ENCODE measurements at places on chromosomes 12 and 14.

GRCh38 chr14:28731358-28731757, 35.2 kb upstream of the FOXG1 start:
- DNase-seq = no peak

- peak; percentile 32 for DNase-seq
Measured at GRCh38 chr14:38065106-38065762, 142.5 kb upstream of the SSTR1 start.

DNA sequence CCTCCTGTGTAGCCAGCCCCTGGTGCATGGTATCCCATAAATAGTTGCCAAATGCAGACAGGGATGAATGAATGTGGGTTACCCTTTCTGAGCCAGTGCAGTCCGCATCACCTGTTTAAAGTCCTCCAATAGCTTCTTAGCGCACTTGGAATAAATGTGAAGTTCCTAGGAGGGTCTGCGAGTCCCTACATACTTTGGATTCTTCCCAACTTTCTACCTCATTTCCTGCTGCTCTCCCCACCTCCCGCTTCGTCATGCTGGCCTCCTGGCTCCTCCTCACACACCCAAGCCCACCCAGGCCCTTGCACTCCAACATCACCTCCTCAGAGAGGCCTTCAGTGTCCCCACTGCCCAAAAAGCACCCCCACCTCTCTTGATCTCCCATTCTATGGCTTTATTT, 17.7 kb downstream of the RFX4 start:
- DNase-seq = no peak

- no peak for DNase-seq
Measured at GRCh38 chr12:32870716-32871115, 25.9 kb downstream of the PKP2 start.

GRCh38 chr14:70920608-70921007, 13.3 kb downstream of the PCNX1 start:
- DNase-seq = no peak

DNA sequence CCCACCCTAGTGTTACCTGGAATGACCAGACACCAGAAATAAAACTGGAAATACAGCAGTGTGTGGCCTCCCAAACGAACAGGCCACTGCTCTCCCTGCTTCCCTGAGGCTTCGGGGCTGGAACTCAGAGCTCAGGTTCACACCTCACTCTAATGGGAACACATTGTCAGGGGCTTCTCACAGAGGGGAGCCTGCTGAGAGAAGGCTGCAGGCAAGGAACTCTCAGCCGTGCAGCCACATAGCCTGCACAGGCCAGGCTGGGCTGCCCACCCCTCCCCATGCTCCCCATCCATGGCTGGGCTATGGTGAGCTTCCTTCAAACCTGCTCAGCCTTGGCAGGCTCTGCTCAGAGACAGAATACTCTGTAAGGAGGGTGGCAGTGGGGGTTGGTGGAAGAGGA, 302.5 kb downstream of the EMP1 start:
- no peak for DNase-seq

DNA sequence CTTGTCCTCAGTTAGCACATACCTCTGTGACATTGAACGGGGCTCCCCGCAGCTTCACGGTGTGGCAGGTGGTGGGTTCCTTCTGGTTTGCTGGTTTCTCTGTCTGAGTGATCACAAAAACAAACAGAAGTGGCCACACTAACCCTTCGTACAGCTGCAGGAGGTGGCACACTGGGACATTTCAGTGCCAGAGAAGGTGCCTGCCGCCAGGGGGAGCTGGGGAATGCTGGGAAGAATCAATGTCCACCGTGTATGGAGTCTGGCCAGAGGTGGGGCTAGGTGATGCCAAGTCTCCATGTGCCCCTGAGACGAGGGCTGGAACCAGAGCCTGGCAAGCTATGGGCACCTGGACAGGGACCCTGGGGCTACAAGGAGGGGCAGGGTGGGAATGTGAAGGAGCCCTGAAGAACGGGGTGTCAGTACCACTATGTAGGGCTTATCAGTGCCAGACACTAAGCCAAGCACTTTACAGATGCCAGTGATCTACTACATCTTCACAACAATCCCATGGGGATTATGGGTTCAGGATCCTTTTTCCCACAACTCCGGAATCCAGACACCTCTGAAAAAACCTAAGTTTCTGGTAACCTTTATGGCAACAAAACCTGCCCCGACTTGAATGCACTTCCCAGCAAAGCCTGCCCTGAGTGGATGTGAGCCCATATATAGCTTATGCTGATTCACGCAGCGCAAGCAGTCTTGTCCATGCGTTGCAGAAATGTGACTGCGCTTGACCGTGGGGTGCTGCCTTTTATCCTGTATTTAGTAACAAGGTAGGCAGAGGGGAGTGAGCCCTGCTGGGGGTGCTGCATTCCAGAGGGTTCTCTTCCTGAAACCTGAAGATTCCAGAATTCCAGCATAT, 10.8 kb downstream of the RBM19 start:
- DNase-seq = no peak

GRCh38 chr12:42125388-42125767, 19.3 kb downstream of the GXYLT1 start:
- DNase-seq = no peak

- DNase-seq = no peak
Measured at GRCh38 chr12:27517546-27517945, 6.5 kb upstream of the PPFIBP1 start.

- no peak for DNase-seq
Measured at GRCh38 chr12:76883811-76884210, 5.0 kb upstream of the CSRP2 start.

- peak; percentile 41 for DNase-seq
Measured at GRCh38 chr12:69239922-69240630, 707 bp downstream of the CPSF6 start.

- DNase-seq = no peak
Measured at GRCh38 chr12:73180734-73181133, 908.6 kb downstream of the TRHDE start.

DNA sequence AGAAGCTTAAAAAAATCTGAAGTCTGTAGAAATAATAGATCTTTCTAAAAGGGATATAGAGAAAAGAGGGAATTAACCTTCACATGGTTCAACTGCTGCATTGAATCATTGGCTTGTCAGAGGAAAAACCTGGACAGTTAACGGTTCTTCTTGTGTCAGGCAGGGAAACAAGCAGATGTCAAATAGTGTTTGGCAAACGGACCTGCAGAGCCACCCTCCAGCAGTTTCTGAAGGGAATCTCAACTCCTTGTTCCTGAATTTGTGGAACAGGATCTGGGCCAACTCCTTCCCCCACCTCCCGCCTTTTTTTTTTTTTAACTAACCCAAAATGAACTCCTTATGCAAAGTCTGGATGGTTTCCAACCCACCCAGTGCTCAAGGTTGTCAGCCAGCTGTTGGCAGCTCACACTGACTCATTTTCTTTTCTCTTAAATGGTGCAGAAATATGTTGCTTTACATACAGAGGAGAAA, 187.3 kb downstream of the CAND1 start:
- DNase-seq = no peak

GRCh38 chr12:6970096-6970527, 352 bp downstream of the PHB2 start:
- DNase-seq = no peak

- no peak for DNase-seq
Measured at GRCh38 chr12:6394398-6394797, 10.4 kb downstream of the LTBR start.

GRCh38 chr12:125540580-125541204, 475.5 kb downstream of the AACS start:
- DNase-seq = no peak

- no peak for DNase-seq
Measured at GRCh38 chr14:21043974-21044618, 1.9 kb downstream of the RNASE7 start.

DNA sequence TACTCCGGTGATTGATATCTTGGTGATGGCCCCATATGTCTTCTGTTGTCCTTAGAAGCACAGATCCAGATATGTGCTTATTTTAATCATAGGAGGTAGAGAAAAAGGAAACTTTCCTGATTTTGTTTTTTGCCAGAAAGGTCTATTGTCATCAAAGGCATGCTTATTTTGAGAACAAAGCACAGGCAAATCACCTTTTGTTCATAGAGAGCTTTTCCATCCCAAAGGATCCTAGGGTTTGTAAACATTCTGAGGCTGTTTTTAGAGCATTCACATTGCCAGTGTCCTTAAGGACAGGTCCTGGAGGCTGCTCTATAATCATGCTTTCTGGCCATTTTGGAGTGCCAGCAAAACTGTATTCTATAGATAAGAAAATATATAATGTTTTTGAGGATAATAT, 148.5 kb upstream of the SEL1L start:
- no peak for DNase-seq

DNA sequence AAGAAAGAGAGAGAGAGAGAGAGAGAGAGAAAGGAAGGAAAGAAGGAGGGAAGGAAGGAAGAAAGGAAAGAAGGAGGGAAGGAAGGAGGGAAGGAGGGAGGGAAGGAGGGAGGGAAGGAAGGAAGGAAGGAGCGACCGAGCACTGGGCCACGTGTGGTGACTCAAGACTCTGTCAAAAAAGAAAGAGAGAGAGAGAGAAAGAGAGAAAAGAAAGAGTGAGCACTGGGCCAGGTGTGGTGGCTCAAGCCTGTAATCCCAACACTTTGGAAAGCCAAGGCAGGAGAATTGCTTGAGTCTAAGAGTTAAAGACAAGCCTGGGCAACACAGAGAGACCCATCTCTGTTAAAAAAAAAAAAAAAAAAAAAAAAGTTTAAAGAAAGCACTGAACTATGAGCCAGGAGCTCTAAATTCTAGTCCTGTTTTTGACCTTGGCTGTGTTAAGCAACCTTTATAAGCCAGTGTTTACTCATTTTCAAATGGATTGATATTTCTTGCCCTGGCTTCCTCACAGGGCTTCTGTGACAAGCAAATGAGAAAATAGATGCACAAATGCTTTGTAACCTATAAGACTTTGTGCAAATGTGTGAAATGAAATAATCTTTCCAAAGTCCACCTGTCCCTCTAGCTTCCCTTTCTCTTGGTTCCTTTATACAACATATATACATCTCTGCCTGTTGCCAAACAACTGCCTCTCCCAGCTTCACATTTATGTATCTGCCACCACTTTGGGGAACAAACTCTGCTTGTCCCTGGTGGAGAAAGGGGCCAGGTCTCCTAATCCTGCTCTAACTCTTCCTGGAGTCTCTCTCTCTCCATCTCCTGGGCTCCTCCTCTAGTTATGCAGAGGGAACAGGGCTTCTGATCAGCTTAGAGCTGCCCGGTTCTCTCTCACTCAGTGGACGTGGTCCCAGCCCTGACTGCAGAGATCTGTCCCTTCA, 16.1 kb upstream of the PLEKHG6 start:
- DNase-seq = no peak

- no peak for DNase-seq
Measured at GRCh38 chr14:71666571-71667145, 265.6 kb upstream of the RGS6 start.

GRCh38 chr14:106625186-106625585, 1098.8 kb downstream of the TMEM121 start:
- no peak for DNase-seq

GRCh38 chr14:105299654-105300541, 903 bp downstream of the BRF1 start:
- no peak for DNase-seq

DNA sequence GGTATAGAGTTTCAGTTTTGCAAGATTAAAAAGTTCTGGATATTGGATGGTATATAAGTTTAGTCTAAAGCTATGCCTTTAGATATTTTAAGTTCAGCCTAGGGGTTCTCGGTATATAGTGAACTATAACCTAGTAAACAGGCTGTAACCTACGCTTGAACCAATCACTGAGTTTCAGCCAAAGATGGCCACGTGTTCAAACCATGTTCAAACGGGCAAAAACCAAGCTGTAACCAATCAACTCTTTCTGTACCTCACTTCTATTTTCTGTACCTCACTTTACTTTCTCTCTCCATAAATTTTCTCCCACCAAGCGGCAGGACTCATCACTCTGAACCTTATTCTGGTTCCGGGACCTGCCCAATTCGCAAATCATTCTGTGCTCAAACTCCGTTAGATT, 1.4 kb downstream of the TMBIM4 start:
- DNase-seq = no peak

DNA sequence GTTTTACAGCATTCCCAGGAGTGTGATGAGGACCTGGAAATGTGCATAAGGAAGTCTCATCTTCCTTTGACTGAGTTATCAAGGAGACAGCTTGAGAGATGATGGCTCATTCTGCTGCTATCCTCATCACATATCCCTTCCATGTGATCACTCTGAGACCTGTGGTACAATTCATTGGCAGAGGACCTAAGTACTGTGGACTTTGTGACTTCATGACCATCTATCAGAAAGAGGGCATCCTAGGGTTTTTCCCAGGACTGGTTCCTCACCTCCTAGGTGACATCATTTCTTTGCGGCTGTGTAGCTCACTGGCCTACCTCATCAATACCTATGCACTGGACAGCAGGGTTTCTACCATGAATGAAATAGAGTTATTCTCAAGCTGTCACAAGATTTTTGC, 172.1 kb upstream of the PLEKHG7 start:
- no peak for DNase-seq

- no peak for DNase-seq
Measured at GRCh38 chr14:73797543-73798265, 53.9 kb upstream of the PTGR2 start.

GRCh38 chr12:67539946-67540345, 108.6 kb upstream of the DYRK2 start:
- no peak for DNase-seq

DNA sequence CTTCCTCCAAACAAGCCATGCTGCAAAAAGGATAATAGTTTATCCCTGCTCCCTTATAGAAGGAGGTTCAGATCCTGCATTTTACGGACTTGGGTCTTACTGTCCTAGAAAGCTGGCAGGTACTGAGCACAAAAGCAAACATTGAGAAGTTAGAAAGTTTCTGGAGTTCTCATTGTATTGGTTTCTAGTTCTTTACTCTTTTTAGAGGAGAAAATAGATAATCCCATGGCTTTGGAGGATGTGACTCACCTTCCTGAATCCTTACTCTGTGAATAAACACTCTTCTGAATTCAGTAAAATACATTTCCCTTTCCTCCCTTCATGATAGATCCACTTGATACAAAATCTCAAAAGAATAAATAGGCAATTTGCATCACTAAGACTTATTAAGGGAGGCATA, 188.9 kb downstream of the NPAS3 start:
- no peak for DNase-seq

DNA sequence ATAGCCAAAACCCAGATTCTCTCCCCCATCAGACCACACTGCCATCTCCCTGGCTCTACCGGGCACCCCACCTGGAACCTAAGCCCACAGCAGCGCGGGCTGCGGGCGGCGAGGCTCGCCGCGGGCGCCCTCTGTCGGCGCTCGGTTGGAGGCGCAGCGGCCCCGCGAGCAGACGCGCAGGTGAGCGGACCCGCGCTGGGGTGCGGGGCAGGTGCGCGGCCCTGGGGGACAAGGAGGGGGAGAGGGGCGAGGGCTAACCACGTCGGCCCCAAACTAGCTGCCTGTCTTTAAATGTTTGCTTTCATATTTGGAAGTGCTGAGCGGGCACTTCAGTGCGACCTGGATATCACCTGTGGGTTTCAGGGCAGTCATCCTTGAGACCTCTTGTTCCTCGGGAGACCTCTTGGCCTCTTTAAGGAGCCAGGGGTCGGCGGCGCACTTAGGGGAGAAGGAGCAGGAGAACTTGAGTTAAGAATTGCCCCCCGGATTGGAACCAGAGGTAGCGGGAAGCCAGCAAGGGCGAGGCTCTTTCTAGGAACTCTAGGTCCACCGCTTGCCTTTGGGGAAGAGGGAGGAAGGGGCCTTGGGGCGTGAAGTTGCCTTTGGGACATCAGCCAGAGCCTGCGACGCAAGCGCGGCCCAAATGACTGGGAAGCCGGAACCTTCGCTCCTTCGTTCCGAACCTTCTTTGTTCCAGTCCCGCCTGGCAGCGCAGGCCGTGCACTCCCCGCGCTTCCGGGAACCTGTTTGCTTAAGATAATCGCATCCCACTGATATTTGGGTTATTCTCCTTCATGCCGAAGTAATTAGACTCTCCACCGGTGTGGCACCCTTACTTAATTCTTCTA, 78.7 kb downstream of the NEDD1 start:
- DNase-seq = peak; percentile 1

- no peak for DNase-seq
Measured at GRCh38 chr12:56425193-56425592, 24.0 kb downstream of the TIMELESS start.

Data from stimulated activated naive CD4-positive, alpha-beta T cell treated with Interleukin-2 at 50 U/mL for 16 hours (primary cell).